ENCODE measurements at places on chromosomes 12 and 14.

GRCh38 chr12:95672166-95672565, 118.4 kb downstream of the NTN4 start:
- DNase-seq, result no peak

DNA sequence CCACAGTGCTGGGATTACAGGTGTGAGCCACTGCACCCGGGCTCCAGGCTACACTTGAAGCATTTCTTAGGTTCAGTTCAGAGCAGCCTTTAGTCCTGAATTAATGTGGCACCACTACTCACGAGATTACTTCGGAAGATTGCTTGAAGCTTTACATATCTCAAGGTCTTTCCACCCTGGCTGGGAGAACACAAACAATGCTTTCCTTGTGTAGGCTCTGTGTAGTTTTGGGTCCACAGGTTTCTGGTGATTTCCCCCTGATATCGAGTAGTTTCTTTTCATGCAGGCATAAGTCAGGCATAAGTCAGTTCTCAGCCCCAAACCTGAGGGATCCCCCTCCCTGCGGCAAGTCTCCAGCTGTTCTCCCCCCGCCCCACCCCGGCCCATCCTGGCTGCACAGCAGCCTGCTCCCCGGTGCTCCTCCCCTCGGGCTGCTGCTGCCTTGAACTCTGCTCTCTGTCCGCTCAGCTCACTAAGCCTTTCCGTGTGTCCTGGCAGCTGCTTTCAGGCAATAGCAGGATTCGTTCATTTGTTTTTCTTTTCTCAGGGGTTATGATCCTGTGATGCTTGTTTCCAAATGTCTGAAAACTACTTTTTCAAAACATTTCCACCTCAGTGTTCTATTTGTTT, 417.7 kb downstream of the TMEM121 start:
- no peak for DNase-seq

DNA sequence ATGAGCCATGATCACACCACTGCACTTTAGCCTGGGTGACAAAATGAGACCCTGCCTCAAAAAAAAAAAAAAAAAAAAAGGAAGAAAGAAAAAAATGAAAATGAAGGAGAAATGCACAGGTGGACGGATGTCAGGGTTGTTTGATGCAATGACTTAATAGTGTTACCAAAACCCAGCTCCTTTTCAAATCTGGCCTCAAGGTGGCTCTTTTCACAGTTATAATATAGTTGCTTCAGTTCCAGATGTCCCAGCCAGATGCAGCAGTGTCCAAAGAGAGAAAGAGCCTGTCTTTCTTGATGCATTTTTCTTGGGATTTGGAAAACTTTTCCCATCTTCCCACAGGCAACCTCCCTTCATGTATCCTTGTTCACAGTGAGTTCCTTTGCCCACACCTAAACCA, 36.5 kb downstream of the KCNMB4 start:
- no peak for DNase-seq

GRCh38 chr14:21558703-21559170, 21.1 kb downstream of the OR10G3 start:
- DNase-seq, result no peak

DNA sequence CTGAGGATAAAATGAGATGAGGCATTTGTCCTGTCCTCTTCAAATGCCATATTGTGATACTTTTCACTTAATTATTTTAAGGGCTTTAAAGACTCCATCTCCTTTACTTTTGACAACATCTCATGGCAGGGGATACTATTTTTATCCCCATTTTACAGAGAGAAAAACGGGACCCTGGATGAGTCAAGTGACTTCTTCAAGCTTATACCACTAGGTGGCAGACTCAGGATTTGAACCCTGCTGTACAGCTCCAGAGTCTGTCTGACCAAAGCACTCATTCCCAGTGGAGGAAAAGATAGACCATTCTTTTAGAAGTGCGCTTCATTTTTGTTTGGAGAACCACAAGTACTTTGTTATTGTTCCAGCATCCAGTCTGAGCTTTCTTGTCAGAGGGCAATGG, 1.7 kb upstream of the SMOC1 start:
- DNase-seq, result no peak

DNA sequence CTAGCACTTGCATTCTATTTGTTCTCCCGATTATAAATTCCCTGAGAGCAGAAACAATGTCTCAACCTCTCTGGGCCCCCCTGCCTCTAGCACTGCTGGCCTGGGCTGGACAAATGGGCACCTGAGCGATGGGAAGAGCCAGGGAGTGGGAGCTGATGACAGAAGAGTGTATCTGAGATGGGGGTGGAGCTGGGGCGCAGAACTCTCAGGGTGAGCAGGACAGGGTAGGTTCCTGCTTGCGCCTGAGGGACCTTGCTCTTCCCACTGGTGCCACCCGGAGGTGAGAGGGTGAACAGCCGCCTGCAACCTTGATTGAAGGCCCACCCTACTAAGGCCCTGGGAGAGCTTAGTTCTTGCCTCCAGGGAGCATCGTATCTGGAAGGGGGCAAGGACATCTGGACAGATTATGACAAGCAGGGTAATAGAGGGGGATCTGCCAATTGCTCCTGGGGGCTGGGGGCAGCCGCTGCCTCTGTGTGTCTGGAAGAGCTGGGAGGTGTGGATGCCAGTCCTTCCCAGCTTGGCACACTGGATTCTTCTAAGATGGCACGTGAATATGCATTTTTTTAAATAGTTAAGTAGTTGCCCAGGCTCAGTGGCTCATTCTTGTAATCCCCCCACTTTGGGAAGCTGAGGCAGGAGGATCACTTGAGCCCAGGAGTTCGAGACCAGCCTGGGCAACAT, 43.0 kb upstream of the TSPAN9 start:
- no peak for DNase-seq

DNA sequence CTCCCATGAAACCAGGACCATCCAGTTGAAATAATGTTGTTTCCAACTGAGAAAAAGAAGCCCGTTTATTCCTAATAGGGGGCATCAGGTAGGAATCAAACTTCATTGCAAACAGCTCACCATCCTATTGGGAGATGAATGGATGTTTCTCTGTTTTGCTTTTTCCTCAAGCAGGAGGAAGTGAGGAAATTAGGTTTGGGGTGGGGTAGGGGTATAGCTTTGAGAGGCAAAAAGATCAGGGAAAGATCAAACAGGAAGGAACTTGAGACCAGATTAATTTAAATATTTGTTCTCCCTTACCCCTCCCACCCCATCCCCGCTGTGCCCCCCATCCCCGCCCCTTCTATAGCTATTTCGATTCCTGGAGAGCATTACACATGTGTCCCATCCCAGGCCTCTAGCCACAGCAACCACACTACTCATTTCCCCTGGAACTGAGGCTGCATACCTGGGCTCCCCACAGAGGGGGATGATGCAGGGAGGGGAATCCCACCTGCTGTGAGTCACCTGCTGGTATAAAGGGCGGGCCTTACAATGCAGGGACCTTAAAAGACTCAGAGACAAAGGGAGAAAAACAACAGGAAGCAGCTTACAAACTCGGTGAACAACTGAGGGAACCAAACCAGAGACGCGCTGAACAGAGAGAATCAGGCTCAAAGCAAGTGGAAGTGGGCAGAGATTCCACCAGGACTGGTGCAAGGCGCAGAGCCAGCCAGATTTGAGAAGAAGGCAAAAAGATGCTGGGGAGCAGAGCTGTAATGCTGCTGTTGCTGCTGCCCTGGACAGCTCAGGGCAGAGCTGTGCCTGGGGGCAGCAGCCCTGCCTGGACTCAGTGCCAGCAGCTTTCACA, at the start of gene IL23A:
Gene IL23A (plus strand): TSS at position 577 of the 850 bp plus-strand sequence. CDS start 161 bp downstream, at position 738.
- peak; percentile 1 for DNase-seq

GRCh38 chr14:54808326-54809161, 94.1 kb downstream of the GCH1 start:
- no peak for DNase-seq

DNA sequence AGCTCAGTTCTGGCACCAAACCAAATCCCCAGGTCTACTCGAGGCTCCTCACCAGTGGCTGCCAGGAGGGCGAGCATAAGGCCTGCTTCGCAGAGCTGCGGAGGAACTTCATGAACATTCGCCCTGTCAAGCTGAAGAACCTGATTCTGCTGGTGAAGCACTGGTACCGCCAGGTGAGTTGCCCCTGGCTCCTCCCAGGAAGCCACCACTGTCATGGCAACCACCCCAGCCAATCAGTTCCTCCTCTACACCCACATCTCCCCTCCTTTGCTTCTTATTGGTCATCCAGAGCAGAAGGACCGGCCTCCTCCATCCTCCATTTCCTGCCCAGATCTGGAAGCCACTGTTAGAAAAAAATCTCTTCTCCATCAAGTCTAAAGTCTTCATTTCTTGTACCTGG, 17.2 kb upstream of the OAS2 start:
- DNase-seq, result no peak

- DNase-seq, result no peak
Measured at GRCh38 chr14:88030079-88030478, 25.1 kb downstream of the GPR65 start.

GRCh38 chr14:39666386-39666785, 234.2 kb upstream of the FBXO33 start:
- no peak for DNase-seq

- DNase-seq, result no peak
Measured at GRCh38 chr14:105818712-105819005, 292.3 kb downstream of the TMEM121 start.

GRCh38 chr14:94441130-94441529, 11.5 kb downstream of the SERPINA11 start:
- no peak for DNase-seq

DNA sequence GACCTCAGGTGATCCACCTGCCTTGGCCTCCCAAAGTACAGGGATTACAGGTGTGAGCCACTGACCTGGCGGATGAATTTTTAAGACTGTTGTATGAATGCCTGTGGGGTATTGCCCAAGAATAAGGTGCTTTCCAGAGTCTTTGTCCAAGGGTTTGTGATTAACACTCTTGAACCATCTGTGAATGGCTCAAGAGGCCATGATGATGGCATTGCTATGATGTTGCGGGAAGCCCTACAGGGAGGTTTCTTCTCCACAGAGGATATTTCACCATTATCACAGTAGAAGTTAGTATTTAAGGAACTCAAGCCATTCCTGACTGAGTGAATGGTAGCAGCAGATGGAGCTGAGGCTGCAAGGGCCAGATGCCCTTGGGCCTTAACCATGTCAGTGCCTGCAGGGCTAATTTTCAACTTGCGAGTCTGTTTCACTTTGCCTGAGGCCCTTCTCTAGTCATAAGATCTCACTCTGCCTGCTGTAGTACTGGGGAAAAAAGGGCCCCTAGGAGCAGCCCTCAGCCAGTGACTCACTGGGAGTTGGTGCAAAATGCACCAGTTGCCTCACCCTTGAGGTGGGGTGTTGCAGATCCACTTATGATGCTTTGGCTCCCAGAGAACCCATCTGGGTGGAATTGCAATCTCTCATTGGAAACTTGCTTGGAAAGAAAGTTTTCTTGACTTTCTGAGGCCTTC, 108.6 kb upstream of the FLRT2 start:
- DNase-seq, result no peak

DNA sequence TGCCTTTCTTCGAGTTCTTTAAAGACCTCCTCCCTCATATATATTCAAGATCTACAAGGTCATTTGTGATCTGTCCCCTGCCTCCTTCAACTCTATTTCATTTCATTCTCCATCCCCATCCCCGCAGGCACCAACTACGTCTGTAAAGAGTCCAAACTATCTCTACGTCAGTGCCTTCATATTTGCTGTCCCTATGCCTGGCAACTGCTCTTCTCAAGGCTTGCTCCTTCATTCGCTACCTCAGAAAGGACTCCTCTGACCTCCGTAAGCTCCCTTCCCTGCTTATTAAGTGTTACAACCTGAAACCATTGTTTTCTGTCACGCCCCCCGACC, 650 bp downstream of the LLPH start:
- no peak for DNase-seq

GRCh38 chr12:67926063-67926462, 63.2 kb upstream of the IFNG-AS1 start:
- no peak for DNase-seq

DNA sequence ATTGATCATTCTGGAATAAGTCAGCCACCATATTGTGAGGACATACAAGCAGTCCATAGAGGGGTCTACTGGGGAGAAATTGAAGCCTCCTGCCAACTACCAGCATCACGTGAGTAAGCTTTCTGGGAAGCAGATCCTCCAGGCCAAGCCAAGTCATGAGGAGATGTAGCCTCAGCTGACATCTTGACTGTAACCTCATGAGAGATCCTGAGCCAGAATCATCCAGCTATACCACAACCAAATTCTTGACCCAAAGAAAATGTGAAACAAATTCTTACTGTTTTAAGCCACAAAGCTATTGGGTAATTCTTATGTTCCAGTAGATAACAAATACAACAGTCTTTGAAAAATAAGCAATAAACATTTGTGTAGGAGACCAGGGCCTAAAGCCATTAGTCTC, 479.4 kb upstream of the DCN start:
- DNase-seq, result no peak
